ENCODE measurements at places on chromosomes 13 and 19.

DNA sequence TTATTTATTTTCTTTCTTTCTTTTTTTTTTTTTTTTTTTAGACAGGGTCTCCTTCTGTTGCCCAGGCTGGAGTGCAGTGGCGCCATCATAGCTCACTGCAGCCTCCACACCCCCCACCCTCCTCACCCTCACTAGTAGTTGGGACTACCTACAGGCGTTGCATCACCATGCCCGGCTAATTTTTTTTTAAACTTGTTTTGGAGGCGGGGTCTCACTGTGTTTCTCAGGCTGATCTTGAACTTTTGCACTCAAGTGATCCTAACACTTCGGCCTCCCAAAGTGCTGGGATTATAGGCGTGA, 33.6 kb downstream of the GJA3 start:
- no peak for DNase-seq

- DNase-seq, result peak; percentile 84
Observed at GRCh38 chr19:940591-941291, 14.9 kb downstream of the ARID3A start.

DNA sequence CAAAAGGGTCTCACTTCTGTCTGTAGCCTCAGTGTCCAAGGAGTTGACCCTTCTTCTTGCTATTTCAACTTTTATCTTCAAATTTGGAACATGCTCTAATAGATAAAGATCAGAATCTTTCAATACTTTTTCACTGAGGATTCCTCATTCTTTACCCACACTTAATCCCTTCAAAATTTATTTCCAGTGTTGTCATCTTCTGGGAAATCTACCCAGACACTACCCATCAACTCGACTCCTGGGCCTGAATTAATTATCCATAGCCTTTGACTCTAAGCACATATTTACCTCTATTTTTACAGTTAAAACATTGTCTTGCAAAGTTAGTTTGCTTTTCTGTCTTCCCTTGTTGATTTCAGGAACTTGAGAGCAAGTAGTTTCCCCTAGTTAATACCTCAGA, 1022.5 kb downstream of the PCDH9 start:
- DNase-seq, result no peak

GRCh38 chr13:83980331-83980730, 98.1 kb upstream of the SLITRK1 start:
- no peak for DNase-seq

DNA sequence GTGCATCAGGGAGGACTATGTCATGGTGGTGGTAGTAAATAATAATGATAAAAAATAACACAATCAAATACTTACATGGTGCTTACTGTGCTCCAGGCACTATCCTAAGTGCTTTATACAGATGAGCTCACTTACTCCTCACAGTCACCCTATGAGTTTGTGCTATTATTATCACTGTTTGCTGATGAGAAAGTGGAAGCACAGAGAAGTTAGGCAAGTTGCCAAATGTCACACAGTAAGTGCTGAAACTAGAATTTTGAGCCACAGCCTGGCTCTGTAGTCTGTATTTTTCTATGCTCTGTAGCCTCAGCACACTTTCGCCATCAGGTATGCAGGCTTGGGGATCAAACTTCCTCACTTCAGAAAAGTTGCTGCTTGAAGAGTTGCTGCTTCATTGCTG, 46.6 kb downstream of the HTR2A start:
- DNase-seq, result no peak

DNA sequence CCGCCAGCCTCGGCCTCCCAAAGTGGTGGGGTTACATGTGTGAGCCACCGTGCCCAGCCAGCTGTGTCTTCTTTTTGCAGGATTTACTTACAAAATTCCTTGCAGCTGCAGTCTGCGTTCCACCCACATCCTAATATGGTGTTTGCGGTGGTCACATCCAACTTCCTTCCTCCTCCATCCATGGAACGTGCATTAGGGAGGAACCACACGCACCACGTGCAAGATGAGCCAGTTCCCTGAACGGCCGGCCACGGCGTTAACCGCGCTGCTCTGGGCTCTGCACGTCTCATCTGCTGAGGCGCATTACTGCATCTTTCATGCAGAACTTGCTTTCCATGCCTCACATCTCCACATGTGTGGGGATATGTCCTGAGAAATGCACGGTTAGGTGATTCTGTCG, 13.0 kb upstream of the SIGLEC11 start:
- no peak for DNase-seq

GRCh38 chr19:43526884-43527859, at the start of gene ETHE1:
Gene ETHE1 (minus strand): TSS chr19:43527201. CDS start chr19:43527177, 24 bp downstream.
- peak; percentile 83 for DNase-seq

GRCh38 chr13:79663435-79663834, 182.5 kb downstream of the NDFIP2 start:
- no peak for DNase-seq

DNA sequence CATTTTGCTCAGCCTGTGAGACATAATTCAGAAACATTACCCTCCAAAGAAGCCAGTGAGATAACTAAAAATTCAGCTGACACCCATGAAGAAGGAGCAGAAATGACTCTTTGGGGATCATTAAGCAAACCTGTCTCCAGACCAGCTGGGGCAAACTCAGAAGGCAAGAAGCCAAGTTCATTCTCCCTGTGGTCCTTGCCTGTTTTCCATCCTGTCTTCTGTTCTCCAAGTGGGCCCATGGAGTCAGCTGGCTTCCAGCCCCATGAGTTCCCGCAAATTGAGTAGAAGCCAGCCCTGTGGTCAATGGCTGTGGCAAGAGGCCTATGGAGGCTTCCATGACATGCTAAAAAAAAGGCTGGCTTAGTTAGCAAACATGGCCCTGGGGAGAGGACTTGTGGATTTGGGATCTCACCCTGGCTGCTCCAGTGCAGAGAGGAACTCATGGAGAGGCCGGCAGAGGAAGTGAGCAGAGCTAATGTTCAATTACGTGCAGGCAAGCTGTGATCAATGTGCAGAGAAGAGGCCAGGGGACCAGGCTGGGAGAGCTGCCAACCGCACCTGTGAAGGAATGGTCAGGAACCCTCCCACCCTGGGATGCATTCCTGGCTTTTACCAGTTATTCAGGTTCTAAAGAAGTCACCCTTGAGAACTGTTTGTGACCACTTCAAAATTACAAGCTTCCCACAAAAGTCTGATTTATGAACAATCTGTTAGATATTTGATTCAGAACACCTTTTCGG, 229.1 kb downstream of the TSHZ3 start:
- no peak for DNase-seq

GRCh38 chr13:70896136-70896535, 787.9 kb upstream of the KLHL1 start:
- DNase-seq, result no peak

DNA sequence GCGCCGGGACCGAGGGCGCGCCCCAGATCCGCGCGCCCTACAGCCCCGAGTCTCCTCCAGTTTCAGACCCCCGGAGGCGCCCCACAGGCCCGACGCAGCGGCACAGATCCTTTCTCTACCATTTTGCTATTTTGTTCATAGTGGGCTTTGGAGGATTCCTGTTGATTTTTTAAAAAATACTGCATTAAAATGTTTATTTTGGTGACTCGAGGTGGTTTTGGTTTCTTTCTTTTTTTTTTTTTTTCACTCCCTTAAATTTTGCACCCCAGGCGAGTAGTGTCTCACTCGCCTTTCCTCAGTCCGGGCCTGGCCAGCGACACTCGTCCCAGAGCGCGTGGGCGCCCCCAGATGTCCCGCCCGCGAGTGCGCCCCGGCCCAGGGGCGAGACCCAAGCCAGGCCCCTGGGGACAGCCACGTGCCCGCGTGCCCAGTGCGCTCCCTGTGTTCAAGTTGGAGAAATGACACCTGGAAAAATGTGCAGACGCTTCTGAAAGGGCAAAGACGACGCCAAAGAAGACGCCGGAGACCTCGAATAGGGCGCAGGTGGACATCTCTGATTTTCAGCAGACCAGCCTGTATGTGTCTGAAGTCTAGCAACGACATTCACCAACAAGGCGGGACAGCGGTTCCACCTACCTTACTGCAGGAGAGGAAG, 471 bp upstream of the INSR start:
- DNase-seq, result peak; percentile 6

DNA sequence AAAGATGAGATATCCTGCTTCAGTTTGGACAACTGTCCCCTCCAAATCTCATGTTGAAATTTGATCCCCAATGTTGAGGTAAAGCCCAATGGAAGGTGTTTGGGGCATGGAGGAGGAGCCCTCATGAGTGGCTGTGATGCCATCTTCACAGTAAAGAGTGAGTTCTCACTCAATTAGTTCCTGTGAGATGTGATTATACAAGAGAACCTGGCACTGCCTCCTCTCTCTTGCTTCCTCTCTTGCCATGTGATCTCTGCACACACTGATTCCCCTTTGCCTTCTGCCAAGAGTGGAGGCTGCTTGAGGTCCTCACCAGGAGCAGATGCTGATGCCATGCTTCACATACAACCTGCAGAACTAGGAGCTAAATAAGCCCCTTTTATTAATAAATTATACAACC, 86.9 kb downstream of the HSPH1 start:
- no peak for DNase-seq

DNA sequence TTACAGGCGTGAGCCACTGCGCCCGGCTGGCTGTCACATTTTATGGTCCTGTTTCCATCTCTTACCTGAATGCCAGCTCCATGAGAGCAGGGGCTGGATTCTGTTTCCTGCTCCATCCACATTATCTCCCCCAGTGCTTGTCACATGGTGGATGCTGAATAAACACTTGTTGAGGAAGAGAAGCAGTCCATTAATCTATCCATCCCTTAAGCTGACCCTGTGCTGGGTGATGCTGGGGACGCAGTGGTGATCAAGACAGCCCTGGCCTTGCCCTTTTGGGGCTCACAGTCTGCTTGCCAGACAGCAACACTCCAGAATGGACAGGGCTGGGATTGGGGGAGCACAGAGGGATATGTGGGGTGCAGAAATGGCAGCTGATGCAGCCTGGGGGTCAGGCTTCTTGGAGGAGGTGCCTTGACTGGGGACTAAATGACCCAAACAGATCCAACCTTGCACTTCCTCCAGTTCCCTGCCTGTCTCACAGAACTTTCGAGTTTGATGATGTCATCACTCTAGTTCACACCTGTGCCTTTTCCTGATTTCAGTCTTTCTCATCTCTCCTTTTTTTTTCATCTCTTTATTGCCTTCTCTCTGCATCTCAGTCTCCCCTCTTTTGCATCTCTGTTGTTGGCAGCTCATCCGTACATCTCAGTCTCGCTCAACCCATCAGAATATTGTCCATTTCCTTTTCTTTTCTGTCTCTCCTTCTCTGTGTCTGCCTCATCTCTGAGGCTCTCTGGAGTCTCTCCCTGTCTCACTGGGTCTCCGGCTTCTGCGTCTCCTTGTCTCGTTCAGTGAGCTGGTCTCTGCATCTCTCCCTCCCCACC, 4.6 kb downstream of the IRF2BP1 start:
- no peak for DNase-seq

- no peak for DNase-seq
Observed at GRCh38 chr13:113616991-113617749, 32.6 kb downstream of the TFDP1 start.

DNA sequence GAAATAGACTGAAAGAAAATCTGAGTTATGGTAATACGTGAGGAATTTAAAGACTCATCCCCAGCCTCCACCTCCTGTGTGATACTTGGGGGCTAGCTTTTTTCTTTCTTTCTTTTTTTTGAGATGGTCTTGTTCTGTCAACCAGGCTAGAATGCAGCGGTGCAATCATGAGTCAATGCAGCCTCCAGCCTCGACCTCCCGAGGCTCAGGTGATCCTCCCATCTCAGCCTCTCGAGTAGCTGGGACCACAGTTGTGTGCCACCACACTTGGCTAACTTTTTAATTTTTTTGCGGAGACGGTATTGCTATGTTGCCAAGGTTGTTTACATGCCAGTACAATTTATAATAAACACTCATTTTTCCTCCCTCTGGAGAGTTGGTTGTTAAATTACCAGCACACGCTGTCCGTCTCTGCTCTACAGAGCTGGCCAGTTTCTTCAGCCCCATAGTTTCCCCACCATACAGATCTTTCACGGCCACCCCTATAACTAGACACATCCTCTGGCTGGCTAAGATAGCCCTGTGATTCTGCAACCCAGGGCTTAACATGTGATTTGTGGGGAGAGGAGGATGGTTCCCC, 4.8 kb downstream of the TNFSF9 start:
- DNase-seq, result no peak

DNA sequence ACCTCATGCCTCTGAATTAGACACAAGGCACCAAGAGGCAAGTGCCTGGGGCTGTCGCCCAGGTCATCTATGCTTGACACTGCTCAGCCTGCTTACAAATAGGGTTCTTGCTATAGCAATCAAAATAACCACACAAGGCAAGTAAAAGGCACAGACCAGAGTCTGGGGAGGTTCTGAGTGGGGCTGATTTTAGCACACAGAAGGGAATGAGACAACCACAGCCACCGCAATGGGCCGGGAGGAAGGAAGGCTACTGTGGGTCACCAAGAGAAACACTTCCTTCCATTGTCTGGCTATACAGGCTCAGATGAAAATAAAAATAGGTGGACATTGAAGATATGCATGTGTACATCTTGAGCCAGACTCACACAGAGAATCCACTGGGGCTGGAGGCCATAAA, 159.1 kb downstream of the DLEU7 start:
- no peak for DNase-seq

- DNase-seq, result no peak
Observed at GRCh38 chr19:18282021-18282787, 782 bp upstream of the JUND start.

DNA sequence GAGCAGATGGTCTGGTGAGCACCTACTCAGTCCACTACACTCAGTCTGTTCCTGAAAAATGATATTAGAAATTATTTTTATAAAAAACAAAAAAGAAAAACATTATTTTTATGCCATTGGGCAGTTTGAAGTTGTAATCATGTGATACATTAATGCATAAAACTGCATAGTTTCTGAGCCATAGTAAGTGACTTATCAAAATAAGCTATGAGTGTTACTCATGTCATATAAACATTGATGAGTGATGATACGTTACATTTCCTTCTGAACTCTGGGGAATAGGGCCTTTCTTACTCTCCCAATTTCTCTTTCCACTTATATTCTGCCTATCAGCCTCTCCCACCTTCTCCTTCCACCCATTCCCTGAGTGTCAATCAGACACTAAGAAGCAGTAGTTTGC, 8.9 kb downstream of the ZNF805 start:
- no peak for DNase-seq

DNA sequence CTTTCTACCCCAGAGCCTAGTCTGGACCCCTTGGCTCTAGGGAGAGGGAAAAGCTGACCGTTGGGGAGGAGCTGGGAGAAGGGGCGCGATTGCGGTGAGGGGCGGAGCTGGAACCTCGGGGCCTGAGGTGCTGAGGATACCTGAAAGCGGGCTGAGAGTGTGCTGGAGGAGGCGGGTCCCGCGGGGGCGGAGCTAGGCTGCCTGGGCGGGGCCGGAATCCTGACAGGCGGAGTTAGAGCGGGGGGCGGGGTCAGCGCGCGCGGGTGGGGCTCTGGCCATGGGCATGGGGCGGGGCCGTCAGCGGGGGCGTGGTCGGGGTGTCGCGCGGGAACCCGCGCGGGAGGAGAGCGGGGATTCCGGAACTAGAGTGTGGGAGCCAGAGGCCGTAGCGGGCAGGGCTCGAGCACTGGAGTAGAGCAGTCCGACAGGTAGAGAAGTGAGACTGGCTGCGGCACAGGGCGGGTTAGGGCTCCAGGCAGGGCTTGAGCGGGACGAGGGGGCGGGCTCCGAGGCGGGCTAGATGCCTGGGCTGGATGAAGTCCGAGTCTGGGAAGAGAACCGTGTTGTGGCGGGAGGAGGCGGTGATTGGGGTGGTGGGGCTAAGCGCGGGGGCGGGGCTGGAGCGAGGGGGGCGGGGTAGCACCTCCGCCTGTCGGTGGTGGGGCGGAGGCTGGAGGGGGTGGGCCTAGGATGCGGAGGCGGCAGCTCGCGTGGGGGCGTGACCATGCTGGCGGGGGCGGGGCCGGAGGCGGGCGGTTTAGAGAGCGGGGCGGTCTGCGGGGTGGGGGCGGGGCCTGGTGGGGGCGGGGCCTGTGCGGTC, at the start of gene INAFM1:
INAFM1 (plus strand) TSS at position 815 of the 820 bp plus-strand sequence. CDS start 35 bp downstream, outside the sequence.
- peak; percentile 99 for DNase-seq
